ENCODE measurements at places on chromosomes 5 and 9. TPM values are rescaled to one million over a fixed set of nuclear protein-coding genes. Genes with fewer than 3 reads are reported as not detected.

DNA sequence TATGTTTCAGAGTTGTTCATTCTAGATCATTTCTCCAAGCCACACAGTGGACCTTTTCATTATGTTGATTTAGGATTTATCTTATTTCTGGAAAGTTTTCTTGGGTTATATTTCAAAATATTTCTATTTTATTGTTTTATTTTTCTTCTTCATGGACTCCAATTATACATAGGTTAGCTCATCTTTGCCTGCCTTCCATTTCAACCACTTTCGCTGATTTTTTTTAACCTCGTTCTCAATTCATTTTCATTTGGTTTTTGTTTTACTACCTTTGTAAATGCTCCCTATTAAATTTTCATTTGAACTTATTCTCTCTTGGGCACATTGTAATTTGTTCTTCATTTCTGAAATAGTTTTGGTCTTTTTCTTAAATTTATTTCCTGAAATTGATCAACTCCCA lies 169.0 kb upstream of the PITX1 start:
- no peaks in the 10 kb centered on the region for H3K36me3 ChIP-seq
- H3K4me3 ChIP-seq = no peak overlapping the region
- peaks cover 3% of the 10 kb centered on the region for H3K27me3 ChIP-seq
- no peaks in the 10 kb centered on the region for H3K4me1 ChIP-seq
- no peak for DNase-seq
- no peak overlapping the region for H3K27ac ChIP-seq

The OGN gene
- 4.0 TPM for total RNA-seq

DNA sequence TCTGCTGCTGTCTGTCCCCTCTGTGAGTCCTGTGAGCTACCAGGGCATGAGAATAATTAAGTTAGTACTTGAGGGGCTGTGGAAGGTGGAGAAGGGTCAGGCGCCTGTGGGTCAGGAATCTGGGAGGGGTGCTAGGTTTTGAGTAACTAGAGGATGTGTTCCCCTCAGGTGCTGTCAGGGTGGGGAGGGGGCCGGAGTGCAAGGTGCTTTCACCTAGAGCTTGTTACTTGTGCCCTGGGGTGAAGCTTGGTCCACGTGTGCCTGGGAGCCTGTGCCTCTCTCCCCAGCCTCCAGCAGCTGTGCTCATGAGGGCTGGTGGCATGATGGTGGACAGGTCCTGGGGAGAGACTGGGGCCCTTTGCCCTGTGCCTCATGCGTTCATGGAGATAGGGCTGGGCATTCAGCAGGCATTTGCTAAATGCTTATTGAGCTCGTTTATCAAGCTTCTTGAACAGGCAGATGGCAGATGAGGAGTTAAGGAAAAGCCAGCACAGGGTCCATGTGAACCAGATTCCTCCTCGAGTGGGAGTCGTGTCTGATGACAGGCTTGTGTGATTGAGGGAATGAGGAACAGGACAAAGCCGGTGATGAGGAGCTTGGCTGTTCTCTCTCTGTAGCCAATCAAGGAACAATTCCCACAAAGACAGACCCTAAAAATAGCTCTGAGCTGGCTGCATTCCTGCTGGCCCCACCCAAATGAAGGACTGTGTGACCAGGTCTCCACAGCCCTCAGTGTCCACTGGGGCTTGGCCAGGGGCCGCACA lies 40.9 kb downstream of the CACNA1B start:
- no peak overlapping the region for H3K4me3 ChIP-seq
- no peak for DNase-seq
- H3K4me1 ChIP-seq = no peaks in the 10 kb centered on the region
- no peak overlapping the region for H3K27ac ChIP-seq

DNA sequence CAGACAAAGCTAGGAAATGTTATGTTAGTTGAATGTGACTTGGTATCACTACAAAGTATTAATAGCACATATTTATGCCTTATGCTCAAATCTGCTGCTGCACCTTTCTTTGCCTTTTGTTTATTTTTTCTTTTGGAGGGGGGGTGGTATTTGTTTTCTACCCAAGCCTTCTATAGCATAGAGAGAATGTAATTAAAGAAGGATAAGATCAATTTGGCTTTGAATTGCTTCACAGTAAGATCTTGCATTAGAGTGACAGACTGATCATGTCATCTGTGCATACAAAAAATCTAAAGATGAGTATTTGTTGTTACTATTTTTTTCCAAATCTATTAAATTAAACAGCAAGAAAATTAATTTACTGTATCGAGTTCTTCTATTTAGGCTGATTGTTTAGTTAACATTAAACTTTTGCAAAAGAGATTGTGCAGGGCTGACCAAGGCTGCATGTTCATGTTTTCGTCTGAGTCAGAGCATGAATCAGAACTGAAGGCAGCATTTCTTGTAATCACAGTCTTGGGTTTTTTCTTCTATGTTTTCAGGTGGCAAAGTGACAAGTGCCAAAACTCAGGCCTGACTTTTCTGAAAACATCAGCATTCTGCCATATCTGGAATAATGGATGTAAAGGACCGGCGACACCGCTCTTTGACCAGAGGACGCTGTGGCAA lies 1007.1 kb upstream of the WWC1 start:
- H3K27ac ChIP-seq = no peak overlapping the region
- H3K4me1 ChIP-seq = no peaks in the 10 kb centered on the region
- no peaks in the 10 kb centered on the region for H3K27me3 ChIP-seq
- H3K36me3 ChIP-seq = no peaks in the 10 kb centered on the region
- H3K4me3 ChIP-seq = no peak overlapping the region
- DNase-seq = no peak

GRCh38 chr9:87102126-87102525 lies 154.8 kb upstream of the GAS1 start:
- no peak overlapping the region for H3K27ac ChIP-seq
- H3K27me3 ChIP-seq = no peaks in the 10 kb centered on the region
- no peak overlapping the region for H3K4me3 ChIP-seq
- H3K36me3 ChIP-seq = no peaks in the 10 kb centered on the region
- DNase-seq = no peak
- H3K4me1 ChIP-seq = no peaks in the 10 kb centered on the region

The FAXDC2 gene
- 6.9 TPM for total RNA-seq

The SPATA31A5 gene
- not detected for total RNA-seq

DNA sequence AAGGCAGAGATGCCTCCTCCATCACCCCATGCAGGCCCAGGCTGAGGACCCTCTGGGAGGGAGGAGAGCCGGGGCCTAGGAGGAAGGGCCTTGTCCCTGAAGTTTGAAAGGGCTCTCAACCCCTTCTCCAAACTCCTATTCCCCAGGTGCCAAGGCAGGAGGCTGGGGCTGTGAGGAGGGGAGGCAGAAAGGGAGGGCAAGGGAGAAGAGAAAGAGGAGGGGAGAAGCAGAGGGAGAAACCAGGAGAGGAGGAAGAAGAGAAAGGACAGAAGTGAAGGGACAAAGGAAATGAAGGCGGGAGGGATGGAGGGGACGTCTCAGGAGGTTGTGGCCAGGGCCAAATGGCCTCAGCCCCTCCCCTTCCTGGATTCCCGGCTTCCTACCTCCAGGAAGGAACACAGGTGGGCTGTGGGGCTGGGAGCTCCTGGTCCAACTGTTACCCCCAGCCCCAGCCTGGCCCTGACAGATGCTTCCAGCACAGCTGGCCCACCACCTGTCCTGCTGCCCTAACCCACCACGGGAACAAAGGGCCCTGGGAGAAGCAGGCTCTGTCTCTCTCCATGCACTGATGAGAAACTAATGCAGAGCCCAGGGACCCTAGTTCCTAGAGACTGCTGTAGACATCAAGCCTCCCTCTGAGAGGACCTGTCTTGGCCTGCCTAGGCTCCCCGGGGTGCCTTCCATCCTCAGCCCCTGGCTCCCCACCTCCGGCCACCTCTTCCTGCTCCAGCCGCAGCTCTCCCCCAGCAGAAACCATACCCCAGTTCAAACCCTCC lies 3.5 kb downstream of the DBN1 start:
- DNase-seq = no peak
- peaks cover 3% of the 10 kb centered on the region for H3K4me1 ChIP-seq
- no peaks in the 10 kb centered on the region for H3K36me3 ChIP-seq
- no peak overlapping the region for H3K4me3 ChIP-seq
- H3K27ac ChIP-seq = no peak overlapping the region

GRCh38 chr9:119841016-119841415 lies 471.8 kb upstream of the BRINP1 start:
- no peaks in the 10 kb centered on the region for H3K27me3 ChIP-seq
- H3K36me3 ChIP-seq = no peaks in the 10 kb centered on the region
- no peaks in the 10 kb centered on the region for H3K4me1 ChIP-seq
- no peak overlapping the region for H3K4me3 ChIP-seq
- DNase-seq = no peak
- no peak overlapping the region for H3K27ac ChIP-seq

- H3K27me3 ChIP-seq = no peaks in the 10 kb centered on the region
- no peaks in the 10 kb centered on the region for H3K4me1 ChIP-seq
- H3K27ac ChIP-seq = no peak overlapping the region
- H3K4me3 ChIP-seq = no peak overlapping the region
Measured at GRCh38 chr9:36935768-36936497, 98.1 kb downstream of the PAX5 start.

The ANKRD34B gene
- not detected for total RNA-seq

The MCC gene
- 8.3 TPM for total RNA-seq

DNA sequence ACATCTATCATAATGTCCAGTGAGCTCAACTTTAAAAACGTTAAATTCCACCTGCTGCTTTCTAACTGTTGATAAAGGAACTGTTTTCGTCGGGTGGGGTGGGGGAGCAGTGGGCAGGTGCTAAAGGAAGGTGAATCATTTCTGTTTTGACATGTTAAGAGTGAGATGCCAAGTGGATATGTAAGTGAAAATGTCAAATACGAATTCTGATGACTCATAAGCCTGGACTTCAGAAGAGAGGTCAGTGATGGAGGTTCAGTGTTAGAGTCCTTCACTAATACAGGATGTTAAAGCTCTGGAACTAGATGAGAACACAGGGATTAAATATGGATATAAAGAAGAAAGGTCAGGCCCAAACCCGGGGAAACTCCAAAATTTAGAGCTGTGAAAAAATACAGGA lies 617.9 kb upstream of the CTNND2 start:
- no peaks in the 10 kb centered on the region for H3K4me1 ChIP-seq
- H3K36me3 ChIP-seq = no peaks in the 10 kb centered on the region
- no peak for DNase-seq
- no peak overlapping the region for H3K27ac ChIP-seq
- no peak overlapping the region for H3K4me3 ChIP-seq

DNA sequence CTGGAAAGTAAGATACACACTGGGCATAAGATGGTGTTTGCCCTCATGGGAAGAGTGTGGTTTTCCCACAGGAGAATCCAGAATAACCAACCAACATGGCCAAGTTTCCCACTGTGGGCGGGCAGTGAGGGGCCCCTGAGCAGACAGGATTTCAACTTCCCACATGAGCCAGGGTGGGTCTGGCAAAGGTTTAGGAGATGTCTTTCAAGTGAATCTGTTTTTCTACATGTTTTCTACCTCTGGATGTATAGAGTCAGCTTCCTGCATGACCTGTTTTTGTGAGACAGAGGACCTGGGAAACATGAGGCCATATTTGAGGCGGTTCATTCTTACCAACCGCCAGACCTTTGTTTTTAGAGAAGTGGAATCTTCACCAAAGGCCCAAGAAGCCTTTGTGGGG lies 100.5 kb downstream of the TLE4 start:
- H3K36me3 ChIP-seq = no peaks in the 10 kb centered on the region
- H3K4me3 ChIP-seq = no peak overlapping the region
- no peak overlapping the region for H3K27ac ChIP-seq

- H3K27ac ChIP-seq = no peak overlapping the region
- H3K36me3 ChIP-seq = no peaks in the 10 kb centered on the region
- no peak for DNase-seq
- H3K4me1 ChIP-seq = no peaks in the 10 kb centered on the region
Measured at GRCh38 chr9:133003671-133004090, 25.2 kb downstream of the GFI1B start.

GRCh38 chr5:14197056-14197455 lies 53.9 kb downstream of the TRIO start:
- H3K4me1 ChIP-seq = no peaks in the 10 kb centered on the region
- no peak overlapping the region for H3K4me3 ChIP-seq
- no peaks in the 10 kb centered on the region for H3K36me3 ChIP-seq
- no peak for DNase-seq
- H3K27me3 ChIP-seq = no peaks in the 10 kb centered on the region

- DNase-seq = peak; percentile 66
- H3K36me3 ChIP-seq = no peaks in the 10 kb centered on the region
- H3K4me3 ChIP-seq = peak within 1 kb of the TSS; percentile 11
Measured at GRCh38 chr9:109779711-109780452, at the start of gene PALM2AKAP2. TSS of gene PALM2AKAP2 (plus strand) at chr9:109780198. CDS start at chr9:109780489, 291 bp downstream.

- H3K36me3 ChIP-seq = no peaks in the 10 kb centered on the region
- H3K4me1 ChIP-seq = no peaks in the 10 kb centered on the region
- peak overlapping the region; percentile 53 for H3K27ac ChIP-seq
- no peaks in the 10 kb centered on the region for H3K27me3 ChIP-seq
Measured at GRCh38 chr5:169161022-169161680, 139.8 kb downstream of the SLIT3 start.

DNA sequence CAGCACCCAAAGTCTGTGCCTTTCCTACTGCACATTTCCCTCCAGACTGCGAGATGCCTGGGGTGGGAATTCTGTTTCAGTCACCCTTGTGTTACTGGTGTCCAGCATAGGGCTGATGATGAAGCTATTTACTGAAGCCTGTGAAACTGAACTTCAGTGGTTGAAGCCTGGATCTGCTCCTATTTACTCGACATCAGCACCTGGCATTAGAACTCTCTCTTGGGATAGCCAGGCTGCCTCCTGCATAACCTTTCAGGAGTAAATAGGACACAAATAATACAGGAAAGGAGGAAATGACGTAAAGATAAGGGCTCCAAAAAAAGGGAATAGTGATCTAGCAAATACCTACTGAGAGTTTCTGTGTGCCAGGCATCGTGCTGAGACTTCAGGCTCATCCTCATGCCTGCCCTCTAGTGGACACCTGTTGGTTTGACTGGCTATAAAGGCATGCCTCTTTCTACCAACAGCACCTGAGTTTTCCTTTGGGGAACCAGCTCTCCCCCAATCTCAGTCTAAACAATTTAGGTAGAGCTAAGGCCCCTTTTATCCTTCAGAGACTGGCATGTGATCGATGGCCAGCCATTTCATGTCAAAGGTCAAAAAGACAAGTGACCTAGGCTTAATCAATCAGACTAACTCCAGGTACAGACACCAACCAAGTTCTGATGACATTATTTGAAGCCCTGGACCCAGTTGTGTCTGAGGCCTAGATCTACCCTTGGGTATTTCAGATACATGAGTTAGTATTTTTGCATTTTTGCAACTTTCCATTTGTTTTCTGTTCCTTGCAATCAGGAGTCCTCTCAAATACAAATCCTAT lies 192.1 kb upstream of the TRIM32 start:
- no peaks in the 10 kb centered on the region for H3K4me1 ChIP-seq
- H3K4me3 ChIP-seq = no peak overlapping the region
- no peak overlapping the region for H3K27ac ChIP-seq
- no peaks in the 10 kb centered on the region for H3K36me3 ChIP-seq
- H3K27me3 ChIP-seq = no peaks in the 10 kb centered on the region

The ANKRD20A1 gene
- total RNA-seq = 7.1 TPM

The F2RL2 gene
- total RNA-seq = 1.6 TPM

GRCh38 chr5:671459-672328 lies 21.5 kb downstream of the TPPP start:
- no peaks in the 10 kb centered on the region for H3K27me3 ChIP-seq
- H3K27ac ChIP-seq = no peak overlapping the region
- no peaks in the 10 kb centered on the region for H3K36me3 ChIP-seq
- H3K4me1 ChIP-seq = peaks cover 11% of the 10 kb centered on the region
- DNase-seq = peak; percentile 75

GRCh38 chr9:105357937-105358336 lies 89.9 kb upstream of the FSD1L start:
- no peak overlapping the region for H3K4me3 ChIP-seq
- H3K36me3 ChIP-seq = no peaks in the 10 kb centered on the region
- no peak for DNase-seq
- H3K27ac ChIP-seq = no peak overlapping the region

- H3K27ac ChIP-seq = no peak overlapping the region
- H3K4me1 ChIP-seq = no peaks in the 10 kb centered on the region
- no peak for DNase-seq
- H3K36me3 ChIP-seq = no peaks in the 10 kb centered on the region
- no peaks in the 10 kb centered on the region for H3K27me3 ChIP-seq
Measured at GRCh38 chr5:144958002-144958401, 787.3 kb downstream of the KCTD16 start.
